ENCODE measurements at places on chromosomes 1 and 21.

DNA sequence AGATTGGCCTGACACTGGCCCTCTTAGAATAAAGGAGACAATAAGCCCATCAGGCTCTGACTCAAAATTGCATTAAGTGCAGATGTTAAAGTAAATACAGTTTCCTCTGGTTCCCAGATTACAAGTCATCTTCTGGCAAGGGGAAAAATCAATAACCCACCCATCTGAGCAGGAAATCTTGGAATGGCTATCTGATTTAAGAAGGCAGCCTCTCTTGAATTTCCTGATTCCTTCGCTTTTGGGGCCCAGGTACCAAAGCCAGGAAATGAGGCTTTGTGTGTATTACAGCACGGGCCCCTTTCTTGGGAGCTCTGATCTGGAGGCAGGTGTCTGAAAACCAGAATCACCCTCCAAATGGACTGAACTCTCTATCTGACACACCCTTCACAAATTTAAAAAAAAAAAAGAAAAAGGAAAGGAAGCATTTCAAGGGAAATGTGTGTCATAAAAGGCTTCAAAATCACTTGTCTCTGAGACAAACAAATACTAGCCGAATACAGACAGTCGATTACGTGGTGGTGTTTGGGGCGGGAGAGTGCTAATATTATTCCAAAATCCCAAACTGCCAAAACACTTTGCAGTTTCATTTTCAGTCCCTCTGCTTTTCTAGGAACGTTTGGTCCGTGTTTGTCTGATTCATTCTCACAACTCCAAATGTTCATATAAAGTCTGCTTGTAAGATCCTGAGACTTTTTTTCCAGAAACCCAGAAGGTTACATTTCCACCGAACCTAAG is 240.9 kb upstream of the CAMK1G start:
- DNase-seq, result no peak

DNA sequence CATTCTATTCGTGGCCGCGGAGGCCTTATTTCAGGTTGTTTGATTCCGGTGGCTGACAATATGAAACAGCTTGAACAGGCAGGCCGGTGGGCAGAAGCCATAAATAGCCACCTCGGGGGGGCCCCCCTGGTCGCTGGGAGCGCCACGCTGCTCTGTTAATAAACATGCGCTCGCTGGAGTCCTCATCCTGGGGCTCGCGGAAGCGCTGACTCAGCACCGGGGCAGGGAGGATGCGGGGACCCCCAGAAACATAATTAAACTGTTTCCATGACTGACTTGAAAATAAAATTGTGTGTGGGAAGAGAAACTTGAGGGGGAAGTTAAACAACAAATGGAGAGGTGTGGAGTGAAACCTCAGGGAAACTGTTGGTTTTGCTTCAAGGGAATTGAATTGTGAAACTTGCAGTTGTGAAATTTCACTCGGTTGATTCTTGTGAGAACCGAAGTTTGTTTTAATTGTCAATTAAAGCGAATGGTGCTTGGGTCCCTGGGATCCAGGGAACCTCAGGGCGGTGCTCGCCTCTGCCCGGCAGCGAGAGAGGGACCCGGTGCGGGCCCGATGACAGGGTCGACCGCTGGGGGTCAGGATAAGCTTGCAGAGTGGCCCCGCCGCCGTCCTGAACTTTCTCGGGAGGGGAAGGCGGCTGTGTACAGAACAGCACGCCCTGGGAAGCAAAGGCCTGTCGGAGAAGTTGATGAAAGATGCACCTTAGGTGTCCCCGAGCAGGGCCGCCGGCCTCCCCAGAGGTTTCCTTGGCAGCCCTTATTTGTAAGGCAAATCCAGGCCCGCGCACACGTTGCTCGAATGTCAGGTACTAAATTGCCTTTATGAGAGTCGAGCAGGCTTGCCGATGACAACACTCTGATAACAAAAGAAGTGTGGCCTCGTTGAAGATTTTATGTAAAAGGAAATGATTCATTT is 176.9 kb upstream of the LMO4 start:
- DNase-seq, result peak; percentile 58

- DNase-seq, result no peak
These were observed 46.9 kb downstream of the PTP4A2 start for GRCh38 chr1:31891280-31891679.

- peak; percentile 19 for DNase-seq
These were observed 17.4 kb upstream of the IFNAR2 start for GRCh38 chr21:33212159-33212851.

DNA sequence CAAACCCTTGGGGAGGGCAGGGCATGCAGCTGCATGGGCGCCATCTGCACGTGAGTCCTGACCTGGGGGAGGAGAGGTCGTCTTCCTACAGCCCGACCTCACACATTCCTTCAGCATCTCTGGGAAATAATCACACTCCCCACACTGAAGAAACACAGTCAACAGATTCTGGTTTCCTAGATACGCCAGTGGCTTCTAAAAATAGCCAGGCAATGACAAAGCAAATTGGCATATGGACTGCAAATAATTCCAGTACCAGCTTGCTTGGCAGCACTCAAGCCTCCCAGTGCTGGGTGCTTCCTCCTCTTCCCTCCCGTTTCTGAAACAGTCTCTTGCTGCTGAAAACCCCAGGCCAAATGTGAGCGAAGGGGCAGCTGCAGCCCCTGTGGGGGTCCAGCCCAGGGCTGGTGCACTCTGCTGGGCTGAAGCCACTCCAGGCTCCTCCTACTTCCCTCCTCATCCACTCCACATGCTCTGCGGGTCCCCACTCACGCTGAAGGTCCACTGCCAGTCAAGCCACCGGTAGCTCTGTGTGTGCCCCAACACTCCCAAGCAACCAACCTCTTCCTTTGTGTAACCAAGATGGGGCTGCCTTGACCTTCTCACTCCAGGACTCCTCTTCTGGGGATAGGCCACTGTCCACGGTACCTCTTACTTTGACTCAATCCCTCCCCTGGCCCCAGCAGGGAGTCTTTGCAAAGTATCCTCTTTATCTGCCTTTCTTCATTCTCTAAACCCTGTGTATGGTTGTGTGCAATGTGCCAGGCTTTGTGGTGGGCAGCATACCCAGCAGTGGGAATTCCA is 69.0 kb downstream of the KCND3 start:
- DNase-seq, result no peak

DNA sequence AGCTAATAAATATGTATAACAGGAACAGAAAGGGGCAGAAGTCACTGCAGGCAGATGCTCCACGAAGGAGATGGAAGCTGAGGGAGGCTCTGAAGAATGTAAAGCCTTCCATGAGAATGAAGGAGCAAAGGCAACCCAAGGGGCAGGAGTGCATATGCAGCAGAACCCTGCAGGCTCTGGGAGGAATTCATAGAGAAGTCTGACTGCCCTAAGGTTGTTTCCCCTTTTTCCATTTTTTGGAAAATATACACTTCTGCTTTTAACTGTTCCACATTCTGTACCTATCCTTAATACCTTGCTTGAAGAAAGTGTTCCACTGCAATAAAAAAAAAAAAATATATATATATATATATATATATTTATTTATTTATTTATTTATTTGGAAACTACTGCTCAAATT is 69.6 kb downstream of the CD34 start:
- no peak for DNase-seq

- DNase-seq, result peak; percentile 92
These were observed 568.9 kb upstream of the ADGRL4 start for GRCh38 chr1:79575424-79575823.

- DNase-seq, result peak; percentile 63
These were observed 18.0 kb upstream of the BTG2 start for GRCh38 chr1:203287109-203287893.

DNA sequence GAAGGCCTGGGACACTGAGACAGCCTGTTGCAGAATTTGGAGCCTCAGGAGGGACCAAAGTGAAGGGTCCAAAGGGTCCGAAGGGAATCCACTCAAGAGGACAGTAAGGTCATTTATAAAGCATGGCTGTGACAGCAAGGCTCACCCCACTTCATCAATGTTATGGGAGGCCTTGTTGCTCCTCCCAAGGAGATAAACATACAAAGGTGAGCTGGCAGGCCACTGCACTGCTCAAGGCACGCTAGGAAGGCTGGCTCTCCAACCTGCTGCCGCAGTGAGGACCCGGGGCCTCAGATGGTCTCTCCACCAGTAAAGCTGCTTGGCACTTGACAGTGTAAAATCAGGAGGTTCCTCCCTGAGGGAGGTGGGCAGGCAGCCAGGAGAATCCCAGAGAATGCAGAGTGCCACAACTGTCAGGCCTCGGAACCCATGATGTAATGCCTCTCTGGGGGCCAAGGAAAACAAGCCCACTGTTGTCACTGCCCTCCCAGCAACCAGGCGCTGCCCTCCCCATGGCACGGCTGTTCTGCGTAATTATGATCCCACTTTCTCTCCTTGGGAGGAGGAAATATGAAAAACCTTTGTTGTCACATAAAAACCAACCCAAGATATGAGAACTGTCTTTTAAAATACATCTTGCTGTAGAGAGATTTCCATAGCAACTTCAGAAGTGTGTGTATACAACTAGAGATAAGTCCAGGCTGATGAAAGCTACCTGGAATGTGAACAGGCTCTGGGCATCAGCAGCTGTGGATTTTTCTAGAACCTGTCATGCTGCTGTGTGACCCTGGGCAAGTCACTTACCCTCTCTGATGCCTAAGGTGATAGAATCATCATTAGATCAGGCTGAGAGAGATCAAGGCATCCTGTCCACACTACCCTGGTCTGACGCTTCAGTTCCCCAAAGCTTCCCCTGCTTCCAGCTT is 102.5 kb downstream of the KCNN3 start:
- peak; percentile 55 for DNase-seq

Measured in dermis microvascular lymphatic vessel endothelial cell (primary cell).